ENCODE measurements at places on chromosomes 7 and 10. TPM values are rescaled to one million over a fixed set of nuclear protein-coding genes. Genes with fewer than 3 reads are reported as not detected.

Gene ADAM12
- total RNA-seq = 1.6 TPM

Gene FBXL13
- 0.34 TPM for total RNA-seq

Gene ABHD11
- 20.9 TPM for total RNA-seq

Gene ACHE
- not detected for total RNA-seq

DNA sequence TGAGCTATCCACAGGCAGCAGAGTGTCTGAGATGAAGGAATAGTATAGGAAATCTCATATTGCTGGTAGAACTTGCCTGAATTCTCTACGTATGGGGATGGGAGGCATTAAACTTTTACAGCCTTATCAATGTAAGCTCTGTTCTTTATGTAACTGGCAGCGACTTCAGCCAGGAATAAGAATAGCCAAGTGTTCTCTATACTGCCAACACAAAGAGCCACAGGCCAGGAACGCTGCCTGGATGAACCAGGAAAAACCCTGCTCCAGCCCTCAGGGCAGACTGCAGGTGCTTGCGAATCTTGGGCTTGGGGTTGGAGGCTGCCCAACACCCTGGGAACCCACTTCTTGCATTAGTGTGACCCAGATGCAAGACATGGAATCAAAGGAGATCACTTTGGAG lies 6.1 kb upstream of the OLAH start:
- H3K27ac ChIP-seq = no peak overlapping the region
- H3K27me3 ChIP-seq = no peaks in the 10 kb centered on the region
- H3K4me1 ChIP-seq = peaks cover 7% of the 10 kb centered on the region

DNA sequence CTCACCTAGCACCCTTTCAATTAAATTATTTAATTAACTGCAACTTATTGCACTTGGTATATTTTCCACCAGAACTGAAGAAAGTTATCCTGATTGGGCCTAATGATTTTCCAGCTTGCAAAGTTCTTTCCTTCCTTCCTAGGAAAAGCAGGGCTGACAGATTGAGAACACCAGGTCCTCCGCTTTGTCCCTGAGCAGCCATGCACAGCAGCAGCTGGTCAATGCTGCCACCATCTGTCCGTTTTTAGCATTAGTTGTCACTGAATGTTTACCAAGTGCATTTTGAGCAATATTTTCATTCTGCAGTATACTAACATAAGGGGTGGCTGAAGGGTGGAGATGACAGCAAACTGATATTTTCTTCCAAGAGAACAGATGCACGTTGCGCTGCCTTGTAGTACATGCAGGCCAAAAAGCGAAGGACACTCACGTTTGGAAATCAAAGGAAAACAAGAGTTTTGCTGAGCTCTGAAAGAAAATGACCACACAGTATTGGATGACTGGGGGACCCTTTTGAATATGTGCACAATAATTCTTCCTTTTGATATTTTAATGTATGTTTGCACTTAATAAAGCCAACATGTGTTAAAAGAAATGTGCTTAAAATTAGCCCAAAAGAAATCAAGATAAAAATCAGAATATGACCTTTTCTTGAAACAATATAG lies 248.8 kb upstream of the PTN start:
- H3K27me3 ChIP-seq = peaks cover 1% of the 10 kb centered on the region
- no peak overlapping the region for H3K4me3 ChIP-seq
- H3K27ac ChIP-seq = no peak overlapping the region
- no peaks in the 10 kb centered on the region for H3K36me3 ChIP-seq

DNA sequence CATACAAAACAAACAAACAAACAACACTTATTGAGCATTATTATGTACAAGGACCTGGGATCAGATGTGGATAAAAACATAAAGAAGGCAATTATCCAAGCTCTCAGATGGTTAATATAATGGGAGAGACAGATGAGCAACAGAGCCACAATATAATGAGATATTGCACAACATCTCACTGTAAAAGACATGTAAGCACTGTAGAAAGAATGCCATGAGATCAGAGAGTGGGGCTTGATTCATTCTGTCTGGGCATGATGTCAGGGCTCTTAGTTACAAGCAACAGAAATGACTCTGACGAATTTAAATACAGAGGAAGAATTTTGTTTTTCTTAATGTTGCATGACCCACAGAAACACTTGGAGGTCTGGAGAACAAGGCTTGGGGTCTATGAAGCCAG lies 164.7 kb upstream of the PLXDC2 start:
- DNase-seq = no peak
- no peak overlapping the region for H3K4me3 ChIP-seq
- H3K36me3 ChIP-seq = no peaks in the 10 kb centered on the region

GRCh38 chr7:36546331-36546730 lies 156.7 kb downstream of the ANLN start:
- peaks cover 5% of the 10 kb centered on the region for H3K36me3 ChIP-seq
- H3K4me3 ChIP-seq = no peak overlapping the region
- DNase-seq = no peak
- no peaks in the 10 kb centered on the region for H3K4me1 ChIP-seq

GRCh38 chr7:52691257-52691656 lies 344.2 kb upstream of the POM121L12 start:
- H3K27ac ChIP-seq = no peak overlapping the region
- no peak for DNase-seq
- no peaks in the 10 kb centered on the region for H3K36me3 ChIP-seq
- H3K4me3 ChIP-seq = no peak overlapping the region
- H3K27me3 ChIP-seq = no peaks in the 10 kb centered on the region

DNA sequence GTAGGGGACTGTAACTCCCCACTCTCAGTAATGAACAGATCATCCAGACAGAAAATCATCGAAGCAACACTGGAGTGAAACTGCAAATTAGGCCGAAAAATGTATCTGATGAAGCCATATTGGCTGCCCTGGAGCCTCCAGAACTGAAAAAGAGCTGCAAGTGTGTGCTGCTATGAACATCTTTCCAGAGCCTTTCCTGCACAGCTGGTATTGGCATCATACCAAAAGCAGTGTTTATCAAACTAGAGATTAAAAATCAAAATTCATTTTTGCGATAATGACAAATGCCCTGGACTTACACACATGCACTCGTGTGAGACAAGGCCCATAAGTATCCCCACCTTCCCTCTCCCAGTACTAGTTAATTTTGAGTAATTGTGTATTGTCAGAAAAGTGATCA lies 6.8 kb upstream of the CLDN12 start:
- peaks cover 10% of the 10 kb centered on the region for H3K36me3 ChIP-seq
- no peak overlapping the region for H3K27ac ChIP-seq
- DNase-seq = no peak

DNA sequence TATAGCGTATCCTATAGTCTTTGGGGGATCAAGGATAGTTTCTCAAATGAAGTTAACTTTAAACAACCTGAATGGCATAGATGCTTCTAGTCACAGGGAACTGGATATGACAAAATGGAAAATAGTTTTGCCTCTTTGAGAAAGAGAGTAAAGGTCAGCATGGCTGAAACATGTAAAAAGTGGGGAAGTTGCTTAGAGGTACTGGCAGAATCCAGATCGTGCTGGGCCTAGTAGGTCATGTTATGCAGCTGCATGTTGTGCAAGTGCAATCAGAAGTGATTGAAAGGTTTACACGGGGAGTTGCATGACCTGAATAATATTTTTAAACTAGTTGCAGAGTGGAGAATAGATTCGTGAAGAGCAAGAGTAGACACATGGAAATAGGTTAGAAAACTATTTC lies 201.1 kb upstream of the HDAC9 start:
- no peak overlapping the region for H3K4me3 ChIP-seq
- DNase-seq = no peak
- H3K27ac ChIP-seq = no peak overlapping the region

DNA sequence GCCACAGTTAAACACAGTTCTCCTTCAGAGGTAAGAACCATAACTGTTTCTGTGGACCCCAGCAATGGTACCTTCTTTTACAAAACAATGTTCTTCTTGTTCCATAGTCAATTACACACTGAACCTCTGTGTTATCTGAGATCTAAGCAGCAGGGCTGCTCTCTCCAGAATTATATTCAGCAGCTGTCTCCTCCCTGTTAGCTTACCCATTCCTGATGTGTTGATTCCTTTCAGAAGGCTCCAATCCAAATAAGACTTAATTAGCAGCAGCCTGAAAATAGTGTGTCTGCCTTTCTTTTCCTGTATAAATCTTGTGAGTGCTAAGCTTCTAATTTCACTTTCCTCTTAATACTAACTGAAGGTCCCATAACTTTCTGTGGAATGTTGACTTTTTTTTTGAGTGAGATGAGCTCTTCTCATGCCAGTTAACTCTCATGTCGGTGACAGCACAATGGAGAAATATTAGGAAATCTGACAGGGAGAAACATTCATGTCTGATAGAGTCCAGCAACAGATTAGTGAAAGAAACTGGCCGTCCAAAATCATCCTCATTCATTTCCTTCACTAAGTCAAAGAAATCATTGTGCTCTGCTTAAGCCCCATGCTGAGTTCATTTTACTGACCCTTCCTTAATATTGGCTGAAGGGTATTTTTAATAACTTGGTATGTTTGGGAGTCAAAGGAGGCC lies 226.5 kb downstream of the PRKG1 start:
- no peaks in the 10 kb centered on the region for H3K4me1 ChIP-seq
- H3K36me3 ChIP-seq = no peaks in the 10 kb centered on the region
- no peak overlapping the region for H3K27ac ChIP-seq
- no peak for DNase-seq
- no peak overlapping the region for H3K4me3 ChIP-seq

GRCh38 chr7:145265180-145265579 lies 429.3 kb upstream of the TPK1 start:
- no peak overlapping the region for H3K27ac ChIP-seq
- H3K4me3 ChIP-seq = no peak overlapping the region
- H3K36me3 ChIP-seq = no peaks in the 10 kb centered on the region
- no peak for DNase-seq
- H3K27me3 ChIP-seq = no peaks in the 10 kb centered on the region

DNA sequence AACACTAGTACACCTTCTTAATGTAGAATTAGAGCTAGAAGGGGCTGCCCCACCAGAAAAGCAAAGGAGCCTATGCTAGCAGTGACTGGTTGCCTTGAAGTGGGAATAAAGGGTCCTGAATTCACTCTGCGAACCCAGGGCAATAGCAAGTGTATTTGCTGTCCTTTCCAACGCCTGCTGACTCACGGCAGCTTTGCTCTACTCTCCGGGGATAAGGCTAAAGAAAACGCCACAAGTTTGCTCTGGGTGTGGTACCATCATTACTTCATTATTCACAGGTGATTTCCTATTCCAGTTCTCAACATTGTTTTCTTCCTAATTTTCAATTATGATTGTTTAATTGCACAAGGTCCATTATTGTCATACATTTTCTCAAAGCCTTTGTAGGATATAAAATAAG lies 220.5 kb upstream of the AOAH start:
- H3K27ac ChIP-seq = no peak overlapping the region
- no peak overlapping the region for H3K4me3 ChIP-seq
- no peaks in the 10 kb centered on the region for H3K27me3 ChIP-seq
- H3K36me3 ChIP-seq = peaks cover 65% of the 10 kb centered on the region

GRCh38 chr7:91569728-91570457 lies 305.7 kb downstream of the FZD1 start:
- no peak overlapping the region for H3K4me3 ChIP-seq
- no peaks in the 10 kb centered on the region for H3K36me3 ChIP-seq
- H3K27me3 ChIP-seq = no peaks in the 10 kb centered on the region
- DNase-seq = no peak

All from activated CD8-positive, alpha-beta T cell treated with anti-CD3 and anti-CD28 coated beads, Interleukin-2, amount 10 ng/mL, durations not matched to agents 7 days and 5 days (primary cell).